ENCODE measurements at places on chromosomes 13 and 19.
A peak's percentile ranks its signal among the peaks of the same experiment; 100 is the strongest.

GRCh38 chr19:39325778-39326665 is 5.4 kb upstream of the LRFN1 start:
- DNase-seq, result no peak

DNA sequence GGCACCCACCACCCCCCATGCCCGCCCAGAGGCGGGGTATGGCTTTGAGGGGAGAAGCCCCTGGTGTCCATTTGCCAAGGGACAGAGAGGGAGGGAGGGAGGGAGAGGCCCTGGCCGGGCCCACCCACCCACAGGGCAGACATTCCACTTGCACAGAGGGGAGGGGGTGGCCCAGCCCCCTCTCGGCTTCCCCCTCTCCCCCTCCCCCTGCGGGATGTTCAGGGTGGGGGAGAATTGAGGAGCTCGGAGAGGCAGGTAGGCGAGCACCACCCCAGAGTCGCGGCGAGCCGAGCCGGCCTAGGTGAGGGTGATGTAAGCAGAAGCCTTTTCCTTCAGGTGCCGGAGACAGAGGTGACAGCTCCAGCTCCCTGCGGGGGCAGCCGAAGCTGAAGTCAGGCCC is 12.3 kb downstream of the DPF1 start:
- no peak for DNase-seq

DNA sequence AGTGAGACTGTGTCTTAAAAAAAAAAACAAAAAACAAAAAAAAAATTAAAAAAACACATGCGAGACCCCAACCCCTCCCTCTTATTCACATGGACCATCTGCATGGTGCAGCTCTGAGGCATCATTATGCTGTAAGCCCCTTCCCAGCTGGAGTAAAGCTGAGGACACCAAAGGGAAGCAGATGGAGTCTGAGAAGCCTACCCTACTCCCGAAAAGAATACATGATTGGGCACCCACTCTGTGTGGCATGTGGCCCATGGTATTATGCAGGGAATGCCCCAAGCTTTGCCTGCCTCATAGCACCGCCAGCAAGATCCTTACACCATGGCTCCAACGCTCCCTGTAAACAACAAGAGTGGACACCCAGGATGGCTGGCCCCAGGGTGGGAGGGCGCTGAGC is 4.7 kb downstream of the PTH2 start:
- no peak for DNase-seq

DNA sequence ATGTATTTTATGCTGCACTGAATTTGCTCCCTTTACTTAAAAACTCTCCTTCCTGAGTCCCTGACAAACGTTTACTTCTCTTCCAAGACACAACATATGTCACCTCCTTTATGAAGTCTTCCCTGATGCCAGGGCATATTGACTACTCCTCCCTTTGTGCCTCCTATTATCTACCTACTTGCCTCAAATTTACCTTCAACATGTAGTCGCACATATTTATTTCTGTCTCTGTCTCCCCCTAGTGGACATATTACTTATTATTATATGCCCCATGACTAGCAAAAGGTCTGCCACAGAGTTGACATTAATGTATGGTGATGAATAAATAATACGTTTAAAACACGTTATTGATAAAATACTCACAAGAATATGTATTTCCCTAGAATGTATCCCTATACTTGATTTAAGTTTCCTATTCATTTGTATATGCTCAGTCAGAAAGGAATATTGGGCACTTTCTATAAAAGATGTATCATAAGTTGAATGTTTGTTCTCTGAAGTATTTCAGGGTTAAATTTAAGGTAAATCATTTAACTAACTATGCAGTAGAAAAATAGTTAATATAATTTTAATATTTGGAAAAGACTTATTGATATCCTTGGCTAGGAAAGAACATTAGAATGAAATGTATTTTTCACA is 250.3 kb upstream of the ATXN8OS start:
- no peak for DNase-seq

DNA sequence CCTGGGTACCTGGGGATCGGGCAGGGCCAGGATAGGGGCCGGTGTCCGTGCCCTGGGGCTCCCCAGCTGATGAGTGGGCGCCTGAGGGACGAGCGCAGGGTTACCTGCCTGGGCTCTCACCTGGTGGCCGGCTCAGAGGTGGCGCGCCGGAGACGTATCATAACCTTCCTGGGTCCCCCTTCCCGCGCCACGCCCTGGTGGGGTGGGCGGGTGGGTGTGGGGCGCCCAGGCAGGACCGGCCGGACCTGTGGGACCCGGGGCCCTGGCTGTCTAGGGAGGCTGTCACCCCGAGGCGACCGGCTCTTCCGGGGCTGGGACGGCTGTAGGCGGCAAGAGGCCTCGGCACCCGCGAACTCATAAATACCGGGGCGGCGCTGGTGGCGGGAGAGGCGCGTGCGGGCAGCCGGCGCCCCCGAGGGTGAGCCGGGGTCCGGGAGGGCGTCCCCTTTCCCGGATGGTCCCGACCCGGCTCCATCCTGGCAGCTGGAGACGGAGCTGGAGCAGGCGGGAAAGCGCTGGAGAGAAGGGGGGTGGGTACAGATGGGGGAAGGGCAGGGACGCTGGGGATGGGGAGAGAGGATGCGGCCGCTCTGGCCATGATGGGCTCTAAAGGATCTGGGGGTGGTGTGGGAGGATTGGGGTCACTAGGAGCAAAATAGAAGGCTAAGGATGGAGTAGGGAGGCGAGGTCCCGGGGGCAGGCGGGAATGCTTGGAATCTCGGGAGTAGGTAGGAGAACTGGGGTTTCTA is at the start of gene ACP7:
ACP7 (plus strand) TSS at position 386 of the 749 bp plus-strand sequence. CDS start 902 bp downstream, outside the sequence.
- no peak for DNase-seq

- no peak for DNase-seq
These were observed 201.5 kb upstream of the GPR12 start for GRCh38 chr13:26961890-26962615.

GRCh38 chr13:93147946-93148345 is 78.7 kb upstream of the GPC6 start:
- DNase-seq, result no peak

DNA sequence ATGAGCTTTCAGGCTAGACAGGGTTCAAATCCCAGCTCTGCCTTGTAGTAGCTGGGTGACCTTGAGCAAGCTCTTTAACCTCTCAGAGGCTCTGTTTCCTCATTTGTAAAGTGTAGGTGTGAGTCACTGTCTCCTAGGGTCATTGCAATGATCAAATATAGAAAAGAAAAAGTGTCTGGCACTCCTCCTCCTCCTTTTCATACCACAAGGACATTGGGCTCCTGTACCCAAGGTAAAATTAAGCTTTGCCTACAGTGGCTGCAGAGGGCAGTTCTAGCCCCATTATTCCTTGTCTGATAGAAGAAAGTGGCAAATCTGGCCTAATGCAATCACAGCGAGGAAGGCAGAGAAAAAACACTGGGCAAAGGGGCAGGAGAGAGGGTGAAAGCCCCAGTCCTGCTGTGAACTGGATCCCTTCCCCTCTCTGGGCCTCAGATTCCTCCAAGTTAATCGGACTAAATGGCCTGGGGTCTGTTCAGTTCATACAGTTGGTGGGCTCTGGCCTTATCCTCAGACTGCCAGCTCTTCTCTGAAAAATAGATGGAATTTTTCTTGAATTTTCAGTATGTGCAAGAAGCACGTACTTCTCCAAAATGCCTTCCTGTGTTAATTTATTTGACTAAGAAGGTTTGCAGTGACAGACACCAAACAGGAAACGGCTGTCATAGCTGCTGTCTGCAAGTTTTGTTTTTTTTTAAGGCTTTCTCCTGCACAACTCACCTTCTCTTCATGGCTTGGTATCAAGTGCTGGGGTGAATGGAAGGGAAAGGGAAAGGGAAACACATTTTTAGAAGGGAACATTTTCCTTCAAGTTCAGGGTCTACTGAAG is 35.3 kb downstream of the RGCC start:
- peak; percentile 43 for DNase-seq

GRCh38 chr19:38713227-38713649 is 31.0 kb downstream of the CAPN12 start:
- no peak for DNase-seq

All from hematopoietic multipotent progenitor cell (in vitro differentiated cells).